EH (cell line): ENCODE measurements at places on chromosomes 4 and X.
A peak's percentile ranks its signal among the peaks of the same experiment; 100 is the strongest.

DNA sequence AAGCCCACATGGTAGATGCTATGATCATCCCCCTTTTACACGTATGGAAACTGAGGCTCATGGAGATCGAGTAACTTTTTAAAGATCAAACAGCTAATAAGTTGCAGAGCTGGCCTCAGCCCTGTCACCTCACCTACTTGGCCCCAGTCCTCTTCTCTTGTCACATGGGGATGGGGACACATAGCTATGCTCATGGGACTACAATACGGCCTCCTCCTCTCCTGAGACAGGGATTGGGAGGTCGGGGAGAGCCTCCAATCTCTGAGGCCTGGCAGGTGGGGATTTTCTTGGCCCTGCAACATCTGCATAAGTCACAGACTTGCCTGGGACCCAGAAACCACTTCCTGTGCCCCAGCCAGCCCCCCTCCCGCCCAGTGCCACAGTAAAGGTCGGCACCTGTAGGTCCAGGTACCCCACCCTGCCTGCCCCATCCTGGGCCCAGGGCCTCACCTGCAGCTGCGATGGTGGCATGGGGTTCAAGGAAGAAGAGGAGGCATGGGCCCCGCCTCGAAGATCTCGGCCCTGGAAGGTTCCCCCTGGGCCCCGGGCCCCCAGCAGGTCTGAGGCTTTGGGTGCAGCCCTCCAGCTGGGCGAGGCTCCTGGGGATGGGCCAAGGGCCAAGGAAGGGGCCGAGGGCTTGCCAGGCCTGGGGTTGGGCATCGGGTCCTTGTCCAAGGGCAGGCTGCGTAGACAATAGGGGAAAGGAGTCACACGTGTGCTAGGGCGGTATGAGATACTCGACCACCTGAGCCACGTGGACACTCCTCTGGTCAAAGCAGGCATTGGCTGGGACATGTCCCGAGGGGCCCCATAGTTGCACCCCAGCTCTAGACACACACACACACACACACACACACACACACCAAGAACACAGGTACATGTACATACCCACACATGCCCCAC lies 6.4 kb downstream of the FOXP3 start:
- DNase-seq: no peak

DNA sequence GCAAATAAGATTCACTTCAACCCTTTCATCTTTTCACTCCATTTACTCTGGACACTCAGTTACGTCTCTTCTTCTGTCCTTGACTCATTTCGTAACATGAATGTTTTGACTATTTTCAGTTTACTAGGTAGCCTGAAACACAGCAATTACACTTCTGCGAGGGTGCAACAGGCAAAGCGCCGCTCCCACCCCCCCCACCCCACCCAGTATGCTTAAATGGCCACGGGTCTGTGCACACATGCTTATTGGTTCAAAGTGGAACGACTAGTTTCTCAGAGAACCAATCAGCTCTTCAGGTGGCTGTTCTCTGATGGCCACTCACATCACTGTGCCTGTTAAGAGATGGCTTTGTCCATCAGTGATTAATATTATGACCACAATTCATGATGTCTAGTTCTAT lies 3.5 kb downstream of the BEND4 start:
- DNase-seq: no peak

GRCh38 chrX:47311932-47312774 lies 58.2 kb upstream of the ZNF157 start:
- peak; percentile 65 for DNase-seq

DNA sequence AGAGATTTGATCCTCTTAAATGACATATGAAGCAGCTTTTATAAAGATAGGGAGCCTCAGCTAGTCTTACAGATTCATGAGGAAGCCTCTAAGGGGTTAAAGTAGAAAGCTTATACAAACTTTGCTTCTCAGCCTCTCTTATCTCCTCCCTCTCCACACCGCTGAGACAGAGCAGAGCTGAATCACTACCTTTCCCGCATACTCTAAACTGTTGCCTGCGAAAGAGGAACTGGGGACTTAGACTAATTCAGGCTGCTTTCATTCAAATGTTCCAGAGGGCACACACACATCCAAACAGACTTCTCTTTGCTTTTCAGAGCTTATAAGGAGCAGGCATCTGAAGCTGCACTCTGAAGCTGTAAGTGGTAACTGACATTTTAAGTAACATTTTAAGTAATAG lies at the start of gene SERTM2:
SERTM2 (plus strand) TSS at position 169 of the 400 bp plus-strand sequence. CDS start 7,213 bp downstream, outside the sequence.
- DNase-seq: no peak

DNA sequence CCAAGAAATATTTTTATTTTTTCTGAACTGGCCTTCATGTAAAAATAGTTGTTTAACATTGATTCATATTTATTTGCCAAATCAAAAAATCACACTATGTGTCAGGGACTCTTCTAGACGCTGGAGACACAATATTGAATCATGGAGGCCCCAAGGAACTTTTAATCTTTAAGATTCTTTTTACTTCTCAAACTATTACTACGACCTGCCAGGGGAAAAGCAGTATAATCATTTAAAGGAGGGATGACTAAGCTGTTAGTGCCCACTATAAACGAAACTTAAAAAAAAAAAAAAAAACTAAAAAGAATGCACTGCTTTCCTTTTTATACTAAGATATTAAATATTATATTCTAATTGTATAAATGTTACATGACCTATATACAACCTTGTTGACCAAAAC lies 84.7 kb downstream of the PPA2 start:
- peak; percentile 15 for DNase-seq

DNA sequence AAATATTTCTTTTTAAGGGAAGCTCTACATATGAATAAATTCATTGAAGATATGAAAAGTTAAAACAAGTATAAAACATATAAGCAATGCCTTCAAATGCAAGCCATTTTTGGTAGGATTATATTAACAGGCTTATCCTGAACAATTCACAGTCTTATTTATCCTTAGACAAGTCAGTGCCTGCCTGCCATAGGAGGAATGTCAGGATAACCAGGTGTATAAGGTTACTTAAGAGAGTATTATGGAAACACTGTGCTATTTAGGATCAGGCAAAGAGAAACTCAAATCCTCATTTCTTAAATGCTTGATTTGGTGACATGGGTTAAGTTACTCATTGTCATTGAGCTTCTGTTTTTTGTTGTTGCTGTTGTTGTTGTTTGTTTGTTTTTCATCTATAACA lies 2029.9 kb upstream of the AGA start:
- no peak for DNase-seq

- DNase-seq: no peak
Measured at GRCh38 chrX:140510306-140510676, 5.4 kb upstream of the SOX3 start.

- no peak for DNase-seq
Measured at GRCh38 chr4:149910177-149910576, 94.5 kb upstream of the IQCM start.

- DNase-seq: peak; percentile 91
Measured at GRCh38 chrX:41923211-41923977, at the start of gene CASK. Gene CASK, minus strand, starts transcription at chrX:41923554. Its CDS starts 566 bp downstream, at chrX:41922988.

DNA sequence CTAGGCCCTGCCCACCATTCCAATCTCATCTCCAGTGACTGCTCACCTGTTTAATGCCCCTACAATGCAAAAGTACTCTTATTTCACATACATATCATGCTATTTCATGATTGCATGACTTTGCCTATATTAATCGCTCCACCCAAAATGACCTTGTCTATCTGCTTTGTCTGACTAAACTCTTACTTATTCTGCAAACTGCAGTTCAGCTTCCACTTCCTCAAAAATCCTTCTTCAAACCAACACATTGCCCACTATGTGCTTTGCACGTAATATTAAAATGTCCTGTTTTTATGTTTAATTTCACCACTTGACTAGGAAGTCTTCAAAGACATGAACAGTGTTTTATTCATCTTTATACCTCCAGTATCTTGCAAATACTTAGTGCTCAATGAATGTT lies 229.6 kb downstream of the OPHN1 start:
- DNase-seq: no peak

DNA sequence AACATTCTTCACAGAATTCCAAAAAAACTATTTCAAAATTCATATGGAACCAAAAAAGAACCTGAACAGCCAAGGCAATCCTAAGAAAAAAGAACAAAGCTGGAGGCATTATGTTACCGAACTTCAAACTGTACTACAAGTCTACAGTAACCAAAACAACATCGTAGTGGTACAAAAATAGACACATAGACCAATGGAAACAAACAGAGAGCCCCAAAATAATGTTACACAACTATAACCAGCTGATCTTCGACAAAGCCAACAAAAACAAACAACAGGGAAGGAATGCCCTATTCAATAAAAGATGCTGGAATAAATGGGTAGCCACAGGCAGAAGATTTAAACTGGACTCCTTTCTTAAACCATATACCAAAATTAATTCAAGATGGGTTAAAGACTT lies 1189.6 kb downstream of the PCDH18 start:
- DNase-seq: no peak

DNA sequence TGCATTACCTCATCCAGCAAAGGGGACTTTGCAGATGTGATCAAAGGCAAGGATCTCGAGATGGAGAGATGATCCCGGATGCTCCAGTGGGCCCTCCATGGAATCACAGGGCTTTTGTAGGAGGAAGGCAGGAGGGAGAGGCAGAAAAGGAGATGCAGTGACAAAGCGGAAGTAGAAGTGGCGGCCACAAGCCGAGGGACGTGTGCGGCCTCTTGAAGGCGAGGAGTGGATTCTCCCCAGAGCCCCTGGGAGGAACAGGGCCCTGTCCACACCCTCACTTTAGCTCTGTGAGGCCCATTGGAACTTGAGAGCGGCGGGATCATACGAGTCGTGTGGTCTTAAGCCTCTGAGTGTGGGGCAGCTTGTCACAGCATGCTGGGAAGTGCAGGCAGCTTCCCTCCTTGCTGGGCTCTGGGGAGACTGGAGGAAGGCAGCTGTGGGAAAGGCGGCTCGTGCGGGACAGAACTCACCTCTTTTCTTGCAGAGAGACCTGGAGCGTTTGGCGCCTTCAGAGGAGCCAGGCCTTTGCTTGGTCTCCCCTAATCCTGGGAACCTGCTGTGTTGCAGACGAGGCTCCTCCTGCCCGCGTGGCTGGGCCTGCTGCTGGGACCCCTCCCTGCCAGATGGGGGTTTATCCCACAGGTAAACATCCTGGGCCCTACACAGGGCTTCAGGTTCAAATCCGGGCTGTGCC lies 10.2 kb downstream of the SH3TC1 start:
- DNase-seq: no peak

- no peak for DNase-seq
Measured at GRCh38 chr4:36325926-36326325, 44.5 kb downstream of the DTHD1 start.

DNA sequence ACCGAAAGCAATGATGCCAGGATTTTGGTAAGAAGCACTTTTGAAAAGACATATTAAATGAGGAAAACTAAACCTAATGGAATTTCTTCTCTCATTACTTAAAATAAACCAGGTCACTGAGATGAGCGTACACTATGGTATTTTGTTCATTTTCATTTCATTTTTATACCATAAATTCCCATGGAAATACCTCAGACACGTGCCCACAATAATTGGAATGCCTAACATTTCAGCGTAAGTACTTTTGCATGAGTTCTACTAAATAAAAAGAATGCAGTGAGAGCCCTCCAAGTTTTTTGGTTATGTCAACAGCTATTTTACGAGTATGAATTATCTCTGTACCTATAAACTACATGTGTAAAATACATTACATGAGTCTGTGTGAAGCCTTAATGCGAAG lies 3.2 kb downstream of the CAMK2D start:
- peak; percentile 94 for DNase-seq

DNA sequence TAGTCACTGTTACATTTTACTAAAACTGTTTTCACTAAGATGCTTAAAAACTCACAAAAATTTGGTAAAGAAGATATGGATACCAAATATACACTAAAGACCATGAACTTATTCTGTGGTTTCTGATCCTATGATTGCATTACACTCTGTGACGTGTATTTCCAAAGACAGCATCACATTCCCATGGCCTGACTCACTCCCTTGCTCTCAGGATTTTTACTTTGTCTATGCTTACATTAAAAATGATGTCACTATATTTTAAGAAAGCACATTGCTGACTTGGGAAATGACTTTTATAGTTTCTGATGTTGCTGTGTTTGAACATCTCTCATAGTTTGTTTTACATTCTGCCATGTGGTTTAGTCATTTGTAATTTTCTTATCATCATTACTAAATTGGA lies 327.9 kb upstream of the MAGEB18 start:
- DNase-seq: no peak

- peak; percentile 83 for DNase-seq
Measured at GRCh38 chr4:6926681-6927478, 17.3 kb downstream of the TBC1D14 start.

DNA sequence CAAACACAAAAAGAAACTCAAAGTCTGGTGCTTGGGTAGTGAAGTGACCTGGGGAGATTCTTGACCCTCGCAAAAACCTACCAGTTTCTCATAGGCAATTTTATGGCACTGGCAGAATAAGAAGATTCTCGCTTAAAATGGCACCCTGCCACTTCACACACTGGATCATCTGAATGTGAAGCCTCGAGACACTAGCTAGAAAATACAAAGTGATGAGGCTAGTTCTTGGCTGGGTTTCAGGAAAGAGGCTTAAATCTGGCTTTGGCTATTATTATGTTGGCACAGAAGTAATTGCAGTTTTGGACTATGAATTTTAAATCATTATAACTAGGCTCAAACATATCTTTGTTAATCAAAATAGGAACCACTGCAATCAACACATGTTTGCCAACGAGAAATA lies 634.7 kb upstream of the BOD1L1 start:
- no peak for DNase-seq

DNA sequence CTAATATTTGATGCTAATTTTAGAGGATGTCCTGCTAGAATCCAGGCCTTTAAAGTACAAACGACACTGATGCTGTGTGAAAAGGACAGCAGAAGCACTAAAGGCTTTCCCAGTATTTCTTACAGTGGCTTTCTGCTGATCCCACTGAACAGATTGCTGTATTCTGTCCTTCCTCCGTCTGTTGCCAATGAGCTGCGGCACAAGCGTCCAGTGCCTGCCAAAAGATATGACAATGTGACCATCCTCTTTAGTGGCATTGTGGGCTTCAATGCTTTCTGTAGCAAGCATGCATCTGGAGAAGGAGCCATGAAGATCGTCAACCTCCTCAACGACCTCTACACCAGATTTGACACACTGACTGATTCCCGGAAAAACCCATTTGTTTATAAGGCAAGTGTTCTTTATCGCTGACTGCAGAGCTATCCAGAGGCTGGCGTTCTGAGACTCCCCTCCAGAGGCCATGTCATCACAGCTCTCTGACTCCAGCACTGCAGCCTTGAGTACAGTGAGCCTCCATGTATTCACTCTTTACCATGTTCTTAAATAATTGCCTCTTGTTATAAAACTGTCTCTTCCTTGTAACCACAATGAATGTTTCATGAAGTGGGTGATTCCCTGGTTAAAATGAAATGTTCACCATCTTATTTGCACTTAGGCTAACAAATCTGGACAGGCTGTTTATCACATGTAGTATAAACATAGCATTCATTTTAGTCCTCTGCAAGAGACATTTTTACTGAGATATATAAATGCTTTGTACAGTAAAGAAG lies 43.6 kb downstream of the GUCY1B1 start:
- DNase-seq: peak; percentile 74

GRCh38 chr4:10535912-10536311 lies 78.7 kb upstream of the ZNF518B start:
- no peak for DNase-seq

DNA sequence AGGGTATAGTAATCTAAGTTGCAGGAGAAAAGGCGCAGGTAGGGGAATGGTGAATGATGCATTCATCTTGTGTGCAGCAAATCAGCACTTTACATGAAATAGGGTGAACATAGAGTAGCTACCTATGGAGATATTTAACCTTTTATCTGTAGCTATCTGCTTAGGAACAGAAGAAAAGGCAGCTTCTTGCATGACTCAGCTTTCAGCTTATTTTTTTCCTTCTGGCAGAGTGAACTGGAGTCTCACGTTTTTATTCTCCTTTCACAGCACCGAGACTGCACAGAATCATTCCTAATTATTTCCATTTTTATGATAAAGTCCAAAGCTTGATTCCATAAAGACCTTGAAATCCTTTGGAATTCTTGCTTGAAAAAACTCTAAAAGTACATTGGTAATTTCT lies 4.8 kb upstream of the SCOC start:
- no peak for DNase-seq
